Smooth muscle cell of the coronary artery (primary cell): ENCODE measurements at places on chromosomes 5 and 9. TPM values are rescaled to one million over a fixed set of nuclear protein-coding genes. Genes with fewer than 3 reads are reported as not detected.

The AKNA gene
- total RNA-seq, result 4.1 and 6.1 TPM in 2 replicates

The LCN9 gene
- not detected in 2 replicates for total RNA-seq

The IFNA21 gene
- total RNA-seq, result not detected in 2 replicates

The SEMA6A gene
- total RNA-seq, result under 0.01 and 0.08 TPM in 2 replicates

The ADAMTSL2 gene
- under 0.01 and 0.12 TPM in 2 replicates for total RNA-seq

The ANXA1 gene
- total RNA-seq, result 581 and 622 TPM in 2 replicates

The HSD17B3 gene
- total RNA-seq, result not detected in 2 replicates

The SHISAL2B gene
- not detected in 2 replicates for total RNA-seq

The GABRA1 gene
- total RNA-seq, result not detected in 2 replicates

The RLN2 gene
- not detected in 2 replicates for total RNA-seq

The GFRA3 gene
- under 0.01 TPM in 1 of 2 replicates, not detected in the other for total RNA-seq

The STKLD1 gene
- total RNA-seq, result 0.35 and 0.75 TPM in 2 replicates

The OR1L6 gene
- total RNA-seq, result 0.23 TPM in 1 of 2 replicates, not detected in the other

The BHMT2 gene
- total RNA-seq, result 0.38 and 3.3 TPM in 2 replicates

The CYSRT1 gene
- 0.12 and 0.30 TPM in 2 replicates for total RNA-seq

The HEMGN gene
- total RNA-seq, result not detected in 2 replicates

The PTPRD gene
- 5.4 and 19.3 TPM in 2 replicates for total RNA-seq
